ENCODE measurements at places on chromosomes 16 and 17.

DNA sequence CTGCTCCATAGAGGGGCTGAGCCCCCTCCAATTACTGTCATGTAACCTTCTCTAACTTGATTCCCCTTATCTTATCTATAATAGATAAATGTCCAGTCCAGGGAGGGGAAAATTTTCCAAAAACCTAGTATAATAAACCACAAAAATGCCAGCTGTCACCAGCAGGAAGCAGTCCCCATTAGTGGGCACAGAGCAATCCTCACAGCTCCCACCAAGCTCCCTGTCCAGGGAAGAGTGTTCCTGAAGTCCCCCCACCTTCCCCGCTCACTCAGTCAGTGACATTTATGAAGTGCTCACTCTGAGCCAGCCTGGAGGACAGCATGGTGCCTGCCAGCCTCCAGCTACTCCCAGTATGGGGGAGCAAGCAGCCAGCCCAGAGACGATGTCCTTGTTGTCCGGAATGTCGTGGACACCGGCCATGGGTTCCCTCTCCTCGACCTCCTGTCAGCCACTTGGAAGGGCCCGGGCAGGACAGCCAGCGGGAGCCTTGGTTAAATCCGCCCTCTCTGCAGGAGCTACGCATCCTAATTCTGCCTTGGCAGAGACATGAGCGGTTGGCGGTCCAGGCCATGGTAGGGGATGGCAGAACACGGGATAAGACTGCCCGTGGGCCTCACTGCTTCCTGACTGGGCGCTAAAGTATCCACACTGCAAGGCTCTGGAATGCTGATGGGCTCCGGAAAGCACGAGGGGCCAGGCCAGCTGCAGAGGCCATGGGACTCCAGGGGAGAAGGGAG lies 102.0 kb upstream of the CDH5 start:
- DNase-seq: no peak

DNA sequence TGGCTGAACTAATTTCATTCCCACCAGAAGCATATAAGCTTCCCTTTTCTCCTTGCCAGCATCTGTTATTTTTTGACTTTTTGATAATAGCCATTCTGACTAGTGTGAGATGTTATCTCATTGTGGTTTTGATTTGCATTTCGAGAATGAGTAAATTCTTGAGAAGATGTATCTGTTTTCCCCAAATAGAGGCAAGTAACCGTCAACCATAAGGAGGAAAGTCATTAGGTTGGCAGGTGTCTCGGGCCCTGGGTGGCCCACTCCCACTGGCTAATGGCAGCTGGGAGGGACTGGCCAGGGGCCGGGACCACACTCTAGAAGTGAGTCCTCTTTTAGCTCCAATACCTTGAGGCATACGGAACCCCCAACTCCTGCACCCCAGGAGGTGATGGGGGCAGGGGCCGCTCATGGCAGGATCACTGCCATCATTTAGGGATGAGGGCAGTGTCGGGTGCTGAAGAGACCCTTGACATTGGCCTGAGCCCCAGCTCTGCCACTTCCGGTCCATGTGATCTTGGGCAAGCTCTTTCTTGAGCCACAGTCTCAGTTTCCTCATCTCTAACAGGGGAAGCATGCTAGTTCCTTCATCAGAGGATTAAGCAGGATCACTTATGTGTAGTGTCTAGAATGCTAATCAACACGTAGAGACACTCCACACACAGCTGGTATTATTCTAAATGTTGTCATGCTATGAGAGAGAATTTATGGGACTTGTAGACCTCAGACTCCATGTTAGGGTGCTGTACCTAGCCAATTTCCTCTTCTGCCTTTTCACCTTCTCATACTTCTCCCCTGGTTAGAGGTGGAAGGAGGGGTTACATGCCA lies 44.3 kb downstream of the RGS9 start:
- peak; percentile 68 for DNase-seq

DNA sequence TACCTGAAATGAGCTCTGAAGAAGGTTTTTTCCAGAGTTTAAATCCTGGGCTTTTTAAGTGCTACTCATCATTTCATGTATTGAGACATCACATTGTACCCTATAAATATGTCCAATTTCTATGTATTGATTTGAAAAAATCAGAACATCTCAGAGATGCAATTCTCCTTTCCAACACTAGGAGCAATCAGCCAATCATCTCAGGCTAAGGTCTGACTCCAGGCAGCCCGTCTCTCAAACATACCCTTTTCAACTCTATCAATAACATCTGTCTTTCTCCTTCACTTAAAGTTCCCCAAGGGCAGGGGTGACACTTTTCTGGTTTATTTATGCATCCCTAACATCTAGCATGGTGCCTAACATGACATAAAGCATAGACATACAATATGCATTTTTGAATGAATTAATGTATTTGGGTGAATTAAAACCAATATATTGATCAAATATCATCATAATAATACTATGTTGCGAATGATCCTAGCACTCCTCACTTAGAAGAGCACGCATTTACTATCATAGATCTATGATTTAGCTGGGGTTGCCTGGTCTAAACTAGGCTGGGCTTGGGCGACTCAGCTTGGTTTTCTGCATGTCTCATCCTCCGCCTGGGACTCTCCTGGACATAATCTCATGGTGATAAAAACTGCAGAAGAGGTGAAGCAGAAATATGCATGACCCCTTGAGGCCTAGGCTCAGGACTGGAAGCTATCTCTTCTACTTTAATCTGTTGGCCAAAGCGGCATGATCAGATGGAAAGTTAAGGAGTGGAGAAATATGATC lies 5.2 kb upstream of the CDH11 start:
- DNase-seq: no peak

- DNase-seq: peak; percentile 89
These were observed 1.7 kb downstream of the MT2A start for GRCh38 chr16:56610017-56610608.
